ENCODE measurements at places on chromosomes 11 and 22.

DNA sequence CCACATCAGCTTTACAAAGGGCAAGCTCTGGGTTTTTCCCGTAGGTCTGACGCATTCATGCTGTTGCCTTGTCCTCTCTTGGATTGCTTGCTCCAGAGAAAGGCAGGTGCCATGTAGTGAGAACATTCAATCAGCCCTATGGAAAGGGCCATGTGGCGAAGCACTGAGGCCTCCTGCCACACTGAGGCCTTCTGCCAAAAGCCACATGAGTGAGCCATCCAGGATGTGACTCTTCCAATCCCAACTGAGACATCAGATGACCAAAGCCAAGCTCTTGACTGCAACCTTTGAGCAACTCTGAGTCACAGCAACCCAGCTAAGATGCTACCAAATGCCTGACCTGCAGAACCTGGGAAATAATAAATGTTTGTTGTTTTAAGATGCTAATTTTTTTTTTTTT is 9.0 kb upstream of the PANX3 start:
- DNase-seq, result no peak

DNA sequence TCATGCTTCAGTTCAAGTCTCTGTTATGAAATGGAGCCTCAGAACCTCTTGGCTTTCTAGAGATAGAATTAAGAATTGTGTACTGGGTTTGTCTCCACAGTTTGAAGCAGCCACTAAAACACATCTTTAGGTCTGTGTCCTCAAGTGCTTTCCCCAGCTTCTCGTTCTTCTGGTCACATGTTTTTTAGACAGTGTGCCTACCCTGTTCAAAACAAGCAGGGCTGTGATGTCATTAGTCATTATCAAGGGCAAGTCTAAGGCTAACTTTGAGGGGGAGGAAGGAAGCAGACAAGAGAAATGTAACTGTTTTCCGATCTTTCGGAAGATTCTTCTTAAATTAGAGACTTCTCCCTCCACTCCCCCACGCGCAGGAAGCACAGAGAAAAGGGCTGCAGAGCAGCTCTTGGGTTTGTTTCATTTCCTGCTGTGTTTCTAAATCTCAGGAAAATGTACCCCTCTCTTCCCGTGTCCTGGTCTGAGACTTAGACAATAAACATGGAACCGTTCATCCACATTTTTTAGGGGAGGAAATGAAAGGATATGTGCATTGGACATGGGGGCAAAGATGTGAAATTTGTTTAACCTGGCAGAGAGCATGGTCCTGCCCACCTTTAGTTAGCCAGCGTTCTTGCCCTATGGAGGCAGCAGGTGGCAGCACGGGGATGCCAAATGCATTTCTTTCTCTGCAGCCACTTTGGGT is 3.1 kb downstream of the AKIP1 start:
- peak; percentile 16 for DNase-seq

- no peak for DNase-seq
Observed at GRCh38 chr11:59617876-59618275, 2.3 kb upstream of the OSBP start.

- no peak for DNase-seq
Observed at GRCh38 chr11:30774496-30775232, 188.5 kb upstream of the MPPED2 start.

Data from stimulated activated CD4-positive, alpha-beta T cell treated with anti-CD3 and anti-CD28 coated beads, Interleukin-15, amount 100 ng/mL, for 1 hour (primary cell).